Aorta (tissue), 5 donors: ENCODE measurements at places on chromosomes 16 and 17. TPM values are rescaled to one million over a fixed set of nuclear protein-coding genes. Genes with fewer than 3 reads are reported as not detected.

ASPA gene
- total RNA-seq, result 3.2 TPM

DNA sequence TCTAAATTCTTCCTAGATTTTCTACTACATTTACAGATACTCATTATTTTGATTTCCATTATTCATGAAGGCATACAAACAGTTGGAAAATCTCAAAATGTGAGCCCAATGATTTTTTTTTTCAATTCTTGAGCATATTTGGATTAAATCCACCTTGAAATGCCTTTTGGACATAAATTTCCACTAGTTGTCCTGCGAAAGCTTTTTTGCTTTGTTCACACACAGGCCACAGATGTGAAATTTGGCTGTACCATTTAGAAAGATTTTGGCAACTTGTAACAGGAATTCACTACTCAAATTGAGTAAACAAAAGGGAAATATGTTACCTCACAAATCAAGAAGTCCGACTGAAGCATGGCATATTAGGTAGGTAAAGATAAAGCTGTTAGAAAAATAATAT, 1631.0 kb downstream of the CDH8 start:
- no peak for DNase-seq

- no peak for DNase-seq
Observed at GRCh38 chr17:74935048-74935447, 650 bp upstream of the OTOP3 start.

CD300A gene
- 10.3 TPM for total RNA-seq

- no peak for DNase-seq
Observed at GRCh38 chr17:59762049-59762823, 54.8 kb downstream of the VMP1 start.
